ENCODE measurements at places on chromosomes 16 and 17. TPM values are rescaled to one million over a fixed set of nuclear protein-coding genes. Genes with fewer than 3 reads are reported as not detected.

HASPIN gene
- polyA plus RNA-seq: 12.0 TPM

DNA sequence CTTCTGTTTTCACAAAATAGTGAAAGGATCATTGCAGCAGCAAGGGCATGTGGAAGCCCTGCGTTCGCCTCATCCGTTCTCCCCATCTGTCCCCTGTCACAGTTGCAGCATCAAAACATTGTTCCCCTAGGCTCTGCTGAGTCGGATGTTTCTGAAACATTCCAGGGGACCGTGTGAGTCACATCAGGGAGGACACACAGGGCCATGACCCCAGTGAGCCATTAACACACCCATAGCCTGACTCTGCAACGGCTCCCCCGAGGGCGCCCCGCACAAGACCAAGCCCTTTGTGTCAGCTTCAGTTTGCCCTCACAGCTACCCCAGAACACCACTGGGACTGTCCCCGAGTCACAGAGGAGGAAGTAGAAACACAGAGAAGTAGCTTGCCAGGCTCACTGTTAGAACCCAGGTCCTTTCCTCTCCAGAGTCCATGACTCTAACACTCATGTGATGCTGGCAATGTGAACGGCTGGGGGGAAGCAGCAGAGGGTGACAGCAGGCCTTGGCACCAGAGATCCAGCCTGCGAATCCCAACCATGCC lies 63.3 kb upstream of the HSBP1 start:
- DNase-seq: no peak

DNA sequence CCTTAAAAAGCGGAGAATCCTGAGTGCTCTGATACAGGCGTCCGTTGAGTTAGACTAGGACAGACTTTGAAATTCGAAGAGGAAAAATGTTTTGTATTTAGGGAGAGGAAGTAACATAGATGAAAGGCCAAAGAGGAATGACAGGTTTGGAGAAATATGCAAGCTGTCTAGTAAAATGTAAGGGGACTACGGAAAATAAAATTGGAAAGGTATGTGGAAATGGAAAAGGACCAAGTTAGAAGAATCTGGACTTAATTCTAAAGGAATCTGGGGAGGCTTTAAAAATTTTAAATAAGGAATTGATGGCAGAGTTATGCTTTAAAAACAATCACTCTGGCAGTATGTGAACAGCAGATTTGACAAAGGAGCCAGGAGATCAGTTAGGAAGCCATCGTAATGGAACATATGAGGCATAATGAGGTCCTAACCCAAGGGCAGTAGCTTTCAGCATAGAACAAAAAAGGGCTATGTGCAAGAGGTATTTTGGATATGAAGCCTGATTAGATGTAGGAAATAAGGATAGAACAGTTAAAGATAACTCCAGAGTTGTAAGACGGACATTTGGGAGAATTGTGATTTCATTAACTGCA lies 38.3 kb downstream of the CYB561 start:
- DNase-seq: no peak

DNA sequence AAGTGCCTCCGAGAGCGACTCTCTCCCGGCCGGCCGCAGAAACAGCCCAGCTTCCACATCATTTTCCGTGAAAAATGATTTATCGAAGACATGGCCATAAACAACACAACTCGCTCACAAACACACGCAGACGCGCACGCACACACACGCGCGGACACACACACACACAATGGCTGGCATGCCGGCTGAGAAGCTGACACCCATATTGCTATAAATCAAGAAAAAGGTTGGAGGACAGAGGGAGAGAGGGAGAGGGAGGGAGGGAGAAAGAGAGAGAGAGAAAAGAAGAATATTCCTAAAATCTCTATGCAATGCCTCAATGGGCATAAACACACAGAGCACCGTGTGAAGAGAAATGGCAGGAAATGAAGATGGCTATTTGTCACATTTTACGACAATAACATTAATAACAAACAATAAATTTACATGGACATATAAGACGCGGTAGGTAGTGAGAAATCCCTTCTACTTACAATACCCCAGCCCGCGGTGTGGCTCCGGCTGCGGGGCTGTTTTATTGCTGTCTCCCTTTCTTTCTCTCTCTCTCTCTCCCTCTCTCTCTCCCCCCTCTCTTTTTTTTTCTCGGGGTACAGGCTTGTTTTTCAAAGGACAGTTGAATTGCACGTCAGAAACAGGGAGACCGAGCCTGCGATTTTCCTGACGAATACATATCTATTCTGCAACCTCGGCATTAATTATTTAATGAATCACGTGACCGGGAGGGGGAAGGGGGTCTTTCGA lies 9.5 kb downstream of the HOXB4 start:
- no peak for DNase-seq

DNA sequence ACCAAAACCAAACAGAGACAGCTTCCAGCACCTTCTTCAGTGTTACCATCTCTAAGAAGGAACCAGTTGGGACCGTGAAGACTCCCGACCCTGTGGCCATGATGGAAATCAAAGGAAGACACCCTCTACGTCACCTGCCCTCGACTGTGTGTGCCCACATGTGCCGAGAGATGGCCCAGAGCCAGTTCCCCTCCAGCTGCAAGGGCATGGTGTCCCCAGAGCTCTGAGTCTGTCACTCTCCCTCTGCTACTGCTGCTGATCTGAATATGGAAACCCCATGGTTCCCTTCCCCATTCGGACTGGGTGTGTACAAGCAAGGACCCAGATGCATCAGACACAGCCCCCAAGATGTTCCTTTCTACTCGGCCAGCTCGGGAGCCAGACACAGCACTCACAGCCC lies 76.4 kb downstream of the SOCS1 start:
- no peak for DNase-seq

DNA sequence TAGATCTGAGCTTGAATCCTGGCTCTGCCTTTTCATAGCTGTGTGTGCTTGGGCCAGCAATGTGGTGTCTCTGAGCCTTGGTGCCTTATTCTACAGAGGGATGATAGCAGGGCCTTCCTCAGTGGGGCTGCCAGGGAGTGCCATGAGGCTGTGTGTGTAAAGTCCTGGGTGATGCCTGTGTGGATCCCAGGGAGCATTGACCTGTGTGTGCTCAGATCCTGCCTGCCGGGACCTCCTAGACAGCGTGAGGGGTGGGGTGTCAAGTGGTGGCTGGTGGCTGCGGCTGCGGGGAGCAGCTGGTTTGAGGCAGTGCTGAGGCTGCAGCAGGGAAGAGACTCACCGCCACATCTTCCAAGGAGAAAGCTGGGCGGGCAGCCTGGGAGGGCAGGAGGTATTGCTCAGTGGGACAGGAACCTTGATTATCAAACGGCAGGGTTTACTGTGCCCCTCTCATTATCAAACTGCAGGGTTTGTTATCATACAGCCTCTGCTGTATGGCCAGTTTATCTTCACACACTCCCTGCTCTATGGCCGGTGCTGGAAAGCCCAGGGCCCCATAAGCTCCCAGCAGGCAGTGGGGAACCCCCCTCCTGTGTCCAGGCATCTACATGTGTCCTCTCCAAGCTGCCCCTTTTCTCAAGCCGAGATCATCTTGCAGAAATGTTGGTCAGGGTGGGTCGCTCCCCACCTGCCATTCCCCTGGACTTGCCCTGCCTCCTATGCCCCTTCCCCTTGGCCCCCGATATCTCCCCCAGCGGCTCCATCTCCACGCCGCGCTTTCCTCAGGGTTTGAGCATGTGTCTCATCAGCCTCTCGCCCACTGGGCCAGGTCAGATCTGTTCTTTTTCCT lies 3.1 kb upstream of the ADCY7 start:
- DNase-seq: no peak

DNA sequence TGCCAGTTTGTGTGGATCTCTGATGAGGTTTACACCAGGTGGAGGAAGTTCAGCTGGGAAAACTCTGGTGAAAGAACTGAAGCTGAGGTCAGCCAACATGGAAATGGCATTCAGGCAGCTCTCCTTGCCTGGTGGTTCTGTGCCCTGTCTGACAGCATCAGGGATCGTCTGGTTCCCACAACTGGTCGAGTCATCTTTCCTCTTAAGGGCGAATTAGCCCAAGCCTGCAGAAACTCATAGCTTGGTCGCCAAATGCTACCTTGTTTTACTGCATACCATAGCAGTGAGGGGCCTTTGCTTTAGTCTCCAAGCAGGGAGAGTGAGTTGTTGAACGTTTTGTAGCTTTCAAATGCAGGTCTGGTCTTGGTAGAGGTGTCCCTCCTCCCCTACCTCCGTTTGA lies 7.2 kb downstream of the PLCG2 start:
- no peak for DNase-seq

DNA sequence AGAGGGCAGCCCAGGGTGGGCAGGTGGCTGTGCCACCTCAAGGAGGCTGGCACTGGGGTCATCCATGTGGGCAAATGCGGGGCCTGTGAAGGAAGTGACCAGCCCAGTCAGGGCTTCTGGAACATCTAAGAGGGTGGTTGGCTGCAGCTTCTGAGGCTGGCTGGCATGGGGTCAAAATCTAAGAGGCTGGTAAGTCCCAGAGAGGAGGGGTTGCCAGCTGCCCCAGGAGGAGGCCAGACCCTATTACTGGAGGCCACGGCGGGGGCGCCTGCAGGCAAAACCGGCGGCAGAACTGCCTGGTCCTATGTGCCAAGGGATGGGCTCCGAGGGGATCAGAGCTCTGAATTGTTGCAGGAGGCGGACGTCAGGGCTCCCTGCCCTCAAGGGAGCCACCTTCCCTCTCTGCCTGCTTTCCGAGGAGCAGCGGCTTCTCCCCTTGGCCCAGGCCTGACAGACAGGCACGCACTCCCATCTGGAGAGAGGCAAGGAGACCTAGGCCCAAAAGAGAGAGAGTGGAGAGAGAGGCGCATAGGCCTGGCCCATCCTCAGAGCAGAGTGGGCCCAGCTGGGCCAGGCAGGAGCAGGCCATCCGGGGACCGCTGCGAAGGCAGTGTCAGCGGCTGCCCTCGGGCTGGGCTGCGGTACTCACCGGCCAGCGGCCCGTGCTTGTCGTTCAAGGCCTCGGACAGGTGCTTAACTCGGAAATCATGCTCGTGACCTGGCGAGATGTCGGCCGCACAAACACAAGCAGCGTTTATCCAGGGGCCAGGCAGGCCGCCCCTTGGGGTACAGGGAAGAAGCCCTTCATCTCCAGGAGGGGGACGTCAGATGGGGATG lies 10.9 kb downstream of the ZACN start:
- DNase-seq: no peak

TMEM235 gene
- not detected for polyA plus RNA-seq

RANBP10 gene
- polyA plus RNA-seq: 7.5 TPM

ZFPM1 gene
- 2.8 TPM for polyA plus RNA-seq

- DNase-seq: no peak
Observed at GRCh38 chr16:85176541-85177447, 64.5 kb upstream of the CIBAR2 start.

GRCh38 chr16:80671281-80671849 lies 130.6 kb downstream of the DYNLRB2 start:
- DNase-seq: no peak

- DNase-seq: no peak
Observed at GRCh38 chr16:10932959-10933710, 9.1 kb downstream of the DEXI start.

GRCh38 chr16:1707193-1707790 lies 1.3 kb downstream of the MAPK8IP3 start:
- no peak for DNase-seq

DNA sequence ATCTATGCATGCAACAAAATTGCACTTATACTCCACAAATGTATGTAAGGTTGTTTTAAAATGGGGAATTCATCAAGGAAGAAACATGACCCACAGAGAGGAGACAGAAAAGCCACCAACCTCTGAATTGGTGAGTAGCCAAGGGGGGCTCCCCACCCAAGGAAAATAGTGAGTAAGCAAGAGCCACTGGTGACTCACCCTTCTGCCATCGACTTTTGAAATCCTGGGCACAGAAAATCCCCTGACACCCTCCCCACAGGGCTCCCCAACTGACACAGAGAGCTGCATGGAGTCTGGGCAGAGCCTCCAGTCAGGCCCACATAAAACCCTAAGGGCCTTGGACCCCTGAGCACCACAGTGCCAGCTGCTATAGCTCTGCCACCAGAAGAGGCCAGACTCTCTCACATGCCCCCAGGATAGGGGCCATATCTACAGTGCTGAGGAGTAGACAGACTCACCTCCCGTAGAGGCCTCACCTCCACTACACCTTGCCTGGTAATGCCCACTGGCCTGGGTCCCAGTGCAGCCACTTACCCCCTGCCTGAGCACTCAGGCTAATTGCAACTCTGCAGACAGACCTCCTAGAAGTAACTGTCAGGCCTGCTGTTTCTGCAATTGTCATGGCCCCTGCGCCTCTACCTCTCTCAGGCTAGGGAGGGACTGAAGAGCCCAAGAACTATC lies 244.7 kb upstream of the WSB1 start:
- no peak for DNase-seq

- DNase-seq: no peak
Observed at GRCh38 chr16:4984174-4984990, 26.3 kb downstream of the SEC14L5 start.

DNA sequence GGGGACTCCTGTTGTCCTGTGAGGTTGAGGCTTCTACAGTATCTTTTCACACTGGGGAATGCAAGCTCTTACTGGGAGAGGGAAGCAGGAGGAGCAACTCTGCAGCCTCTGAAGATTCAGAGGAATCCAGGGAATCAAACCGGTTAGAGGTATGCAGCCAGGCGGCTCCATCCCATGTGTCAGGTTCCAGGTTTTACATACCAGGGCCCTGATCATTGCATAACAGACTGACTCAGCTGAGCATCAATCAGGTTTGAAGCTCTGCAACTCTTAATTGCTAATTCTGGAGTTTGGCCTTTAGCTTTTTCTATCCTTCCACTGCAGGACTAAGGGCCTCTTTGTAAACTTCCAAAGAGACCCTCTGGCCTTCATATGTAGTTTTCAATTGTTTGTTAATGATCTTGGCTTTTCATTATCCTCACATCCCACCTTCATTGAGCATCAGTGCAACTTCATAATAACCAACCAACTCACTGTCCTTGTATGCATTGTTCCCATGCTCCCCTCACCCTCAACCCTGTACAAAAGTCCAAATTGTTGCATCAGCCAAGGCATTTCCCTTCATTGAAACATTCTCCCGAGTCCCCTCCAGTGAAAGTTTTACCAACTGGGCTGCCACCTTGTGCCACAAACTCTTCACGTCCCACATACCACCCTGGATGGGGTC lies 59.7 kb upstream of the DHX40 start:
- no peak for DNase-seq

CALB2 gene
- polyA plus RNA-seq: 10.1 TPM

OGFOD3 gene
- polyA plus RNA-seq: 19.8 TPM

TIMM22 gene
- polyA plus RNA-seq: 22.1 TPM

DNA sequence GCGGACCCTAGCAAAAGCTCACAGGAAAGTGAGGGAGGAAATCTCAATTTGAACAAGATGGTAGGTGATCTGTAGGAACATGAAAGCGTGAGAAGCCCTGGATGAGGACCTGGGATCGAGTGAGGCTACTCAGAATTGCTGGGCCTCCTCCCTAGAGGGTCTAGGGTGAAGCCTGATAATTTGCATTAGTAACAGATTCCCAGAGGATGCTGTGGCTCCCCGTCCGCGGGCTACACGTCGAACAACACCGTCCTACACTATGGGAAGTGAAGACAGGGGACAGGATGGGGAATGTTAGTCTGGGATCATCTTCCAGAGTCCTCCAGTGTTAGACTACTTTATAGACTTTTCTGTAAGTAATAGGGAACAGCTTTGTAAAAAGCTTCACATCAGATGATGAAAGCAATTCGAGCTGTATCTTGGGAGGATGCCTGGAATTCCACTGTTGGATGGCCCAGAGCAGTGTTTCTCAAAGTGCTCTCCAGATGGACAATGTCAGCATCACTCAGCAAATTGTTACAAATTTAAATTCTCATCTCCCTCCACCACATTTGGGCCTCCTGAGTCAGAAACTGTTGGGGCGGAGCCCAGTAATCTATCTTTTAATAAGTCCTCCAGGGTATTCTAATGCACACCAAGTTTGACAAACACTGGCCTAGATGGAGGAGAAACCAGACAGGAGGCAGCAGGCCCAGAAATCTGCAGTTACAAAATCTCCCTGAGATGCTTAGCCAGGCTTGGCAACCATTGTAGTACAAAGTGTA lies 6.5 kb downstream of the FNDC8 start:
- no peak for DNase-seq

- DNase-seq: peak; percentile 31
Observed at GRCh38 chr16:49556606-49557446, 183.2 kb downstream of the C16orf78 start.

Data from A549 (cell line).